Parietal lobe (tissue), 2 donors: ENCODE measurements at places on chromosomes 12 and 14. TPM values are rescaled to one million over a fixed set of nuclear protein-coding genes. Genes with fewer than 3 reads are reported as not detected.

SRRM4 gene
- total RNA-seq = 19.7 TPM

SOAT2 gene
- not detected for total RNA-seq

REM2 gene
- total RNA-seq = 1.9 TPM

CLEC6A gene
- total RNA-seq = not detected

SNX6 gene
- 81.1 TPM for total RNA-seq

SNAPC1 gene
- total RNA-seq = 4.4 TPM
